ENCODE measurements at places on chromosomes 13 and 19.

DNA sequence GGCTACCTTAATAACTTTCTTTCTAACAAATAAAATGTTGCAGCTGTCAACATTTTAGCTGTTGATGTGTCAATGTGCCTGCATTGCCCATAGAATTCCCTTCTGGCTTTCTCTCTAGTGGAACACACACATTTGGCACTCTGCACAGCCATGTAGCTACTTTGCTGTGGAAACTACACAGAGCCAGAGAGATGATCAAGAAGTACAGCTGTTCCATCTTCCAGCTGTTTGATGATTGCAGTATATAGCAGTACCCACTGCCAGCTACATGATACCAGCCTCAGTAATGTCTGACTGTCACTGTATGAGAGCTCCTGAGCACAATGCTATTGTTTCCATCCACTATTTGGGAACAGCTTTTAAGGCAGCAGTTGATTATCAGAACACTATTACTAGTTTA is 843.0 kb downstream of the PCDH17 start:
- no peak for DNase-seq

GRCh38 chr13:40996426-40997092 is 22.6 kb downstream of the ELF1 start:
- no peak for DNase-seq

GRCh38 chr13:31485183-31485582 is 254.1 kb upstream of the RXFP2 start:
- no peak for DNase-seq

- DNase-seq: no peak
Observed at GRCh38 chr13:50635504-50635903, 208.0 kb downstream of the DLEU7 start.

DNA sequence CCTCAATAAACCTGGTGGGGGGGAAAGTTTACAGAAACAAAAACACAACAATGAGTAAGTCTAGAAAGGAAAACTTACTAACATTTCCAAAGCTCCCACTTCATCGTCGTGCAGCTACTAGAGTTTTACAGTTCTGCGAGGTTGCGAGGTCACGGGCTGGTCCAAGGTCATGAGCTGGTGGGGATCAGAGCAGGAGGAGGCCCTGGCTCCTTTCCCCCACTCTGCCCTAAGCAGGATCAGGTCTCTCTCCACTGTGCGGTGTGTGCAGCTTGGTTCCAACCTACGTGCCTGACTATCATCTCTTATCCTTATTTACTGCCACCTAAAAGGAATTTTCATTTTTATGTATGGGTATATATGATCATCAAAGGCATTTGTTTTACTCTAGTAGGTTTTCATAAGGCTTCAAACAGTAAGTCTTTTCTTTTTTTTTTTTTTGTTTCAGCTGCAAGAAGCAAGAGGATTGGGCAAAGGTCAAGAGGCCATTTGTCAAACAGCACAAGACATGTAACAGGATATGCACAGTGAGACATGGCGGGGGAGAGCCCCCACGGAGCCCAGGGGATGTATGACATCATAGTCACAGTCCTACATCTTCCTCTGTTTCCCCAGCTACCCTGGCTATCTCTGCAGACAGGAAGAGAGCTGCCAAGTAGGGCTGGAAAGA is 76.6 kb upstream of the POMP start:
- DNase-seq: no peak

DNA sequence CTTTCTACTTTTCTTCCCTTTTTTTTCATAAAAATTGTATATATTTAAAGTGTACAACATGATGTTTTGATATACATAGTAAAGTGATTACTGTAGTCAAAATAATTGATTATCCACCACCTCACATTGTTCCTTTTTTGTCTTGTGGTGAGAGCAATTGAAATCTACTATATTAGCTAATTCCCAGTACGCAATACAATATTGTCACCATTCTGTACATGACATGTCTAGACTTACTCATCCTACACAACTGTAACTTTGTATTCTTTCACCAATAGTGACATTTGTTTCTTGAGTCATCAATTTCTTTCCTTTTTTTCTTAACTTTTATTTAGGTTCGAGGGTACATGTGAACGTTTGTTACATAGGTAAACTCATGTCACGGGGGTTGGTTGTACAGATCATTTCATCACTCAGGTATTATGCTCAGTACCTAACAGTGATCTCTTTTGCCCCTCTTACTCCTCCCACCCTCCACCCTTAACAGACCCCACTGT is 265.2 kb downstream of the KCNRG start:
- no peak for DNase-seq

GRCh38 chr19:18716857-18717256 is 33.4 kb downstream of the CRTC1 start:
- DNase-seq: no peak

- peak; percentile 53 for DNase-seq
Observed at GRCh38 chr19:42079886-42080763, 4.2 kb downstream of the ZNF574 start.

- no peak for DNase-seq
Observed at GRCh38 chr13:29081697-29082440, 261.7 kb downstream of the MTUS2 start.

GRCh38 chr13:40438999-40439797 is 227.2 kb downstream of the FOXO1 start:
- DNase-seq: no peak

- no peak for DNase-seq
Observed at GRCh38 chr13:49472186-49472585, 23.6 kb upstream of the PHF11 start.

DNA sequence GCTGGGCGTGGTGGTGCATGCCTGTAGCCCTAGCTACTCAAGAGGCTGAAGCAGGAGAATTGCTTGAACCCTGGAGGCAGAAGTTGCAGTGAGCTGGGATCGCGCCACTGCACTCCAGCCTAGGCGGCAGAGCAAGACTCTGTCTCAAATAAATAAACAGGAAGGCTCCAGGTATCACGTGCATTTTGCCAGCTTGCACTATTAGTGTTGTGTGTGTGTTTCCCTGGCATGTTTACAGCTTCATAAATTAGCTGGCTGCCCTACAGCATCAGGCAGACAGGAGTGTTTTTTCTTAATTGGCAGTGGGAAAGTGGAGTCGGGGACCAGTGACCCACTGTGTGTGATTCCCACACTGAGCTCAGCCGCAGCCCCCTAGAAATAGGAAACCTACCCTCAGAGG is 32.6 kb downstream of the SHISA2 start:
- DNase-seq: no peak

DNA sequence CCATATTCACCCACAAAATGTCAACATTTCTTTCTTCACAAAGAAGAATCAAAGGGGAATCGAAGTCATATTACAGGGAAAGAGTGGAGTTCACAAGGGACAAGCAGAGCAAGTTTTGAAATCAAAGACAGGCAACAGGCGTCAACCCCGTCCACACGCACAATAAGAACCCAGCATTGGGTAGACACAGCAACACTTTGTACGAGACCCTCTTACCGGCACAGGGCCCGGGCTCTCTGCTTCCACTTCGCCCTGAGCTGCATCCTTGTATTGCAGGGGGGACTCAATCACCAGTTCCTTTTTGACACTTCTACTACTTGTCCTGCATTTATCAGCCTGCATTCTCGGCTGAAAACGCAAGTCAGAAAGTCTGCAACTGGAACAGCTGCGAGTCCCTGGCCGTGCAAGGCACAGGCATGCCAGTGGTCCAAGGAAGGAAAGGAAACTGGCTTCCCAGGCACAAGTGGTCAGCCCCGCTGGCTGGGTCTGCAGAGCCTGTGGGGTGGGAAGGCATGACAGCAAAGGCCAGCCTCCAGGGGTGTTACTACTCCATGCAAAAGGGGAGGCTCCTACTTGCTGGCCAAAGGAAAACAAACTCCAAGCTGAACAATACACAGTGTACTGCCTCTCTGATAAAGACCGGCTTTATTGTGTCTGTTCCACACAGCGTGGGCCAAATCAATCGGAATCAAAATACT is at the start of gene DOCK9:
DOCK9 (minus strand) TSS at position 497 of the 698 bp plus-strand sequence; CDS start at position 342, 155 bp downstream.
- no peak for DNase-seq

DNA sequence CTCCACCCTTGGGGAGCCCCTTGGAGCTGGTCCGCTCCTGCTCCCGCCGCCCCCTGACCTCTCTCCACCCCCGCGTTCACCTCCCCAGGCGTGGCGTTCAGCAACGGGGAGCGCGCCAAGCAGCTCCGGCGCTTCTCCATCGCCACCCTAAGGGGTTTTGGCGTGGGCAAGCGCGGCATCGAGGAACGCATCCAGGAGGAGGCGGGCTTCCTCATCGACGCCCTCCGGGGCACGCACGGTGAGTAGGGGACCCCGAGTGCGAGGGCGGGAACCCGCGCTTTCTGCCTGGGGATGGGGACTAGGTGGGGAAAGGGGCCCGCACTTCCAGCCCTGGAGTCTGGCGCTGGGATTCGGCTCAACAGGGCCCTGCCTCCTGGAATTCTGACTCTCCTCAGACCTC is 1.7 kb downstream of the CYP2A13 start:
- DNase-seq: no peak

DNA sequence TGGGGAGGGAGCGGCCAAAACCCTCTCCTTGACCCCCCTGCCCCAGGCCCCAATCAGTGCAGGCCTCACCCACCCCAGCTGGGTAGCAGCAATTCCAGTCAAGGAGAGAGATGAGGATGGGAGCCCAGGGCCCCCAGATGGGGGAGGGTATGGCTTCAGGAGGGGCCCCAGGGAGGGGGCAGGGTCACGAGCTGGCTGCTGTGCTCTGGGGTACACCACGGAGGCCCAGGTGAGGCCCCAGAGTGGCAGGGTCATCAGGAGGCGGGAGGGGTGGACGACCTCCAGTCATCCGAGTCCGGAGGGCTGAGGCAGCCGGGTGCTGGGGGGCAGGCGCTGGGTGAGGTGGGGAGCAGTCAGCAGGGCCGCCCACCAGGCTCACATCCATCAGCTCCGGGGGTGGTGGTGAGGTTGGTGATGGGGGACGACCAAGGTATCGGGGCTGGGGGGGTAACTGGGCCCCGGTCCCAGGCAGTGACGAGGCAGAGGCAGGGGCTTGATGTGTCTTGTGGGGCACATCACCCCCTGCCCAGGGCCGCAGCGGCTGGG is 8.4 kb downstream of the DYRK1B start:
- DNase-seq: no peak

DNA sequence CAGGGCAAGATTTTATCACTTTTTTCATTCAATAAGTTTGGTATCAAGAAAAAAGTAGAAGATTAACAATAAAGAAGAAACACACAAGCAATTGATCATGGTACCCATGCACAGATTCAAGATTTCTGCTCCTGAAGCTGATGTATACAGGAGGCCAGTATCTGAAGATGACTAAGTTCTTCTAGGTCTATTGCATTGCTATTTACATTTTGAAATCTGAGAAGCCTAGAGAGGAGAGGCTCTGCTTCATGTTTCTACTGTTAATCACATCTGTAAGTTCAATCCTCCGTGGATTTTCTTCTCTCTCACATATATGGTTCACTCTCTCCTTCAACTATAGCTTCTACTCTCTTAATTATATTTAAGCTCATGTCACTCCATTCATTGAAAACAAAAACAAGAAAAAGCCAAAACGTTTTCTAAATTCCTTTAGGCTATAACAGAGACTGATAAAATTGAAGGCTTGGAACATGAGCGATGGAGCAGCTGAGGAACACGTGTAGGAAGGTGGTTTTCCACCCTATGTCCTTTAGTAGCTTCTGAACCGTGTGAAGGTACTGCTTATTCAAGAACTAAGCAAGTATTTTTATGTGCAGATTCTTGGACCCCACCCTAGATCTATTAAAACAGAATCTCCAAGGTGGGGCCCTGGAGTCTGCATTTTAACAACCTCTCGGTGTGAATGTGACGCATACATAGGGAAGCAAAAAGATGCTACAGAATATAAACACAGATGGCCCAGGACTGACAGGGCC is 198.2 kb downstream of the EFNB2 start:
- no peak for DNase-seq

GRCh38 chr13:109586509-109587346 is 199.7 kb downstream of the IRS2 start:
- no peak for DNase-seq

GRCh38 chr19:15178629-15179308 is 22.0 kb downstream of the NOTCH3 start:
- DNase-seq: no peak

DNA sequence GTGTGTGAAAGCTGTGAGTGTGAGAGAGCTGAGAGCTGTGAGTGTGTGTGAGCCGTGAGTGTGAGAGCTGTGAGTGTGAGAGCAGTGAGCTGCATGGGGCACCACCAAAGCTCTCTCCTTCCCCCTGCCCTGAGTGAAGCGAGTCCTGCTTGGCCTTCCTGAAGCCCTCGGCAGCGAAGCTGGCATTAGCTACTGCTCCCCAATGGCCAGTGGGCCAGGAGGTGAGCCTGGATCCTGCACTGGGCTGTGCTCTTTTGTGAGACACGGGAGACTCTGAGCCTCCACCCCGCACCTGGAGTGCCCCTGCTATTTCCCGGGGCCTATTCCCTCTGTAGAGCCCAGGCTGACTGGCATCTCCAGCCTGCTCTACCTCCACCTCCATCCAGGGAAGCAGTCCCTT is 51.5 kb downstream of the HSPH1 start:
- DNase-seq: no peak
